ENCODE measurements at places on chromosomes 4 and X.

DNA sequence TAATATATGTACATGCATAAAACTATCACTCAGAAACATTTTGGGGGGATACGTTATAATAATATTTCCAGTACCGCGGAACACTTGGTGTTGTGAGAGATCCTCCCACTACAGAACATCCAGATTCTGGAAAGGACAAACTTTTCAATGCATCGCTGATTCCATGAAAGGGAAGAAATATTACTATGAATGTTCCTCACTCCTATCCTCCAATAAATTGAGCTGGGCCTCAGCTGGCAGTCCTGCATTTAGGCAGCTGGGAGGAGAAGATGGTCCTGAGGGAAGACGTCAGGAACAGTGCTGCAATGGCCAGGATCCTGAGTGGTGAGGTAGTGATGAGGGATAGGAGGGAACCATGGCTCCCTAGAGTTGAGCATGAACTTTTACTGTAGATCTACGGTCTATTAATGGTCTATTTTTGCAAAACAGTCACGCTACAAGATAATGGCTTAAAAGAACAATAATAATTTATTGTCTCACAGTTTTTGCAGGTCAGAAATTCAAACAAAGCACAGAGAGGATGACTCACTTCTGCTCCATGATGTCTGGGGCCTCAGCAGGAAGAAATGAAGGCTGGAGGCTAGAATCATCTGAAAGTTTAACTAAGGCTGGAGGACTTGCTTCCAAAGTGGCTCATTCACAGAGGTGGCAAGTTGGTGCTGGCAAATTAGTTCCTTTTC, 538.1 kb downstream of the STIM2 start:
- no peak for DNase-seq

- DNase-seq: no peak
These were observed 1762.6 kb downstream of the RPA4 start for GRCh38 chrX:98646351-98646750.

GRCh38 chr4:100257567-100257966, 67.3 kb upstream of the DDIT4L start:
- peak; percentile 9 for DNase-seq

GRCh38 chr4:165780735-165781134, 92.3 kb upstream of the TLL1 start:
- DNase-seq: no peak

GRCh38 chr4:145481942-145482208, 222 bp downstream of the SMAD1 start:
- no peak for DNase-seq

DNA sequence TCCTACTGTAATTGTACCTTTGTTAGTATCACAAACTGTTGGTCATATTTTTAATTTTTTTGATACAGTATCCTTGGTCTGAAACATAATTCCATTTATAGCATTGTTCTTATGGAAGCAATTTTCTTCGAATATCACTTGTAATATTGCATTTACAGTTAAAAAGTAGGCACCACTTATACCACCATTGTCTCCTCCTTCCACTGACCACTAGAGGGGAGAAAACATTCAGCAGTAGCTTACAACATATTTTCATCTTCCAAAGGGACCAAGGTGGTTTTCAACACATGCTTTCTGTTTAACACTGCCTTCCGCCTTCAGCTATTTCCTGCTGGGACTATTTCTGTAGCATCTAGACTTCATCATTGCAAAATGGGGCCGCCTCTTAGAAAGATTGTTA, 146.2 kb downstream of the COL4A6 start:
- DNase-seq: no peak

GRCh38 chr4:17583276-17583675, 6.3 kb downstream of the LAP3 start:
- DNase-seq: no peak

DNA sequence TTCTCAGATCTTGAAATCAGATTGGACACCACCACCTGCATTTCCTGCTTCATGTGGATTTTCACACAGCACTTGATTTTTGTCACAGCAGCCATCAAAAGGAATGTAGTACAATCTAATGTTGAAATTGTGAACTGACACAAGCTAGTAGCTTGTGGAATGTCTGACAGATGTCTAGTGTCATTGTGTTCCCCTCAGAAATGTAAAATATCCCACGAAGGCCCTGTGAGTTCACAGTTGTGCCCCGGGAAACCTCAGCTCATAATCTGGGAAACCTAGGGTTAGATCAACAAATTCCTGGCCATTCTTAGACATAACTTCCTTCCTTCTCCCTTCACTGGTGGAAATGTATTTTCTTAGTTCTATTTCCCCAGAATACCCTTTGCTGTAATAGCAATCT, 205.7 kb downstream of the AR start:
- DNase-seq: no peak

DNA sequence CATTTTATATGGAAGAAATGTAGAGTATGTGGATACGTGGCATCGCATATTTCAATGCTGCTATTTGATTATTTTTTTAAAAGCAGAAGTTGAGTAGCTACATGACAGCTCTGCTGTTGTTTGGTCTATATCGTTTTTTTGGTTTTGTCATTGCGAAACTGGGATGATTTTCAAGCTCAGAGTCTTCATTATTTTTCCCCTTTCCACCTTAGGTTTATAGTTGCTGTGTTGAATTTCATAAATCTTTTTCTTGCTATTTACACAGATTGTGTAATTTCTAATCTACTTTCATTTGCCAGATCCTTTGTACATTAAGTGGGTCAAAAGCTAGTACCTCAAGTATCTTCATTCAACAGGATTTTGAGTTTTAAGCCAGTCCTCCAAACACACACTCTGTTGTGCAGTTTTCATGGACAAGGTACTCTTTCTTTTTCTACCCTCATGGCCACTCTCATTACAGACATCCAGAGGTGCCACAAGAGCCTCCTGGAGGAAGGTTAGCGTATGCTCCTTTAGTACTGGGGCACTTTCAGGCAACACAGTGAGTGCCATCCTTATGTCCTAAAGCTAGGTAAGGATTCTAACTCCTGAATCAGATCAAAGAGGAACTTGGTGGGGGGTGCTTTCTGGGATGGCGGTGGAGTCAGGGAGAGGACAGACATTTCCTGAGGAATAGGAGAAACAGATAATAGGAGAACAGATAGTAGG, 123.2 kb downstream of the FHIP1A start:
- DNase-seq: no peak

DNA sequence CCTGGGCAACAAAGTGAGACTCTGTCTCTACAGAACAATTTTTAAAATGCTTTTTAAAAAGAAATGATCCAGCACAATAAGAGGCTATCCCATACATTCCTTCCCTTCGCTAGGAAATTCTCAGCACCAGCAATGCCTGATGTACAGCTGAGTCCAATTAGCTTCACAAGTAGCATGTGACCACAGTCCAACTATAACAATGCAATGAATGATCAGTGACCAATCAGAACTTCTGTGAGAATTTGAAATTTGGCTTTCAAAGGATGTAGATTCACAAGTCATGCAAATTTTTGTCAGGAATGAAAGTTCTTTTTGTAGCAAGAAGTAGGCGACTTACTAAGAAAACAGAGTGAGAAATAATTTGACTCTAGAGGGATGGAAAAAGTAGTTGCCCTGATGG, 278.5 kb upstream of the UGT8 start:
- no peak for DNase-seq

DNA sequence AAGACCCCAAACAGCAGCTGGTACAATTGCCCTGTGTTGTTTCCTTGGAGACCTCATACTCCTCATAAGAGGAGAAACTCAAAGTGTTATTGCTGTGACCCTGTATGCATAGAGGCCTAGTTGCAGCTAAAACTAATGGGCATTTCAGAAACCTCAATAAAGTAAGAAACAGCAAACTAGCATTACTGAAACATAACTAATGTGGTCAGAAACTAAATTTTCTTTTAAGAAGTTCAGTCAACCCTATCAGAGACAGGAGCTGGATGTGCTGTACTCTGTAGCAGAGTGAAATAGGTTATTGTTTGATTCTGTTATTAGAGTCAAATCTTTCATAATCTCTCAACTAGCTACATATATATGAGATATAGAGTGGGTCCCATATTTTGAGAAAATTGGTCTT, 257.5 kb upstream of the IRS4 start:
- no peak for DNase-seq

GRCh38 chrX:115588179-115588578, 27.2 kb downstream of the PLS3 start:
- DNase-seq: no peak

DNA sequence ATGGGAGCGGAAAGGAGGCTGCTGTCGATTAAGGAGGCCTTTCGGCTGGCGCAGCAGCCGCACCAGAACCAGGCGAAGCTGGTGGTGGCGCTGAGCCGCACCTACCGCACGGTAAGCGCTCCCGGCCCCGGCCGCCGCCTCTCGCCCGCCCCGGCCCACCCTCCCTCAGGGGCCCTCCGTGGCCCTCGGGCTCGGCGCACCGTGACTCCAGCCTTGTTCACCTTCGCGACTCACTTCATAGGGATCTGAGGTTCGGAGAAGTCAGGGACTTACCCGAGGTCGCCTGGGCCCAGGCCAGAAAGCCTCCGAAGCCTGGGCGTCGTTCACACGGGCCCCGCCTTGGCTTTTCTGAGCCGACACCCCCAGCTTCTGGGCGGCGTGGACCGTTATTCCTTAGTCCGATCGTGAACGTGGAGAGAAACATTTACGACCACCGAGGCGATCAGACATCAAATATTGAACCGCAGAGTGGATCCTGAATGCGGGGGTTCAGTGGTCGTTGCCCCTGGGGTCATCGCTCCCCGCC, 362 bp downstream of the NCAPG start:
- no peak for DNase-seq

DNA sequence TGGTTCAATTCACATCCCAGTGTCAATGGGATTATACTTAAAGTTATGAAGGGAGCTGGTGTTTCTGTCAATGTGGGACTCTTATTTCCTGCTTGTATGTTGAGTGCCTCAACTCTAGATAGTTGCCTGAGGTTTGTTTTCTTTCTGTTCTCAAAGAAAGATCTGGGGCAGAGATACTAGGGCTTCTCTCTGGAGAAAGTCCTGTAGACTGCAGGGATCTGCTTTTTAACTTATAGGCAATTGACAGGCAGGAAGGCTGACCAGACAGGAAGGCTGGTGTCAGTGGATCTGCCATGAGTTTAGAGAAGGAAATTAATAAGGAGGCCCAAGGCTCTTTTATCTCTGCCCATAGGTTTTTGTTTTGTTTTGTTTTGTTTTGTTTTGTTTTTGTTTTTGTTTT, 64.0 kb upstream of the PRKX start:
- no peak for DNase-seq

DNA sequence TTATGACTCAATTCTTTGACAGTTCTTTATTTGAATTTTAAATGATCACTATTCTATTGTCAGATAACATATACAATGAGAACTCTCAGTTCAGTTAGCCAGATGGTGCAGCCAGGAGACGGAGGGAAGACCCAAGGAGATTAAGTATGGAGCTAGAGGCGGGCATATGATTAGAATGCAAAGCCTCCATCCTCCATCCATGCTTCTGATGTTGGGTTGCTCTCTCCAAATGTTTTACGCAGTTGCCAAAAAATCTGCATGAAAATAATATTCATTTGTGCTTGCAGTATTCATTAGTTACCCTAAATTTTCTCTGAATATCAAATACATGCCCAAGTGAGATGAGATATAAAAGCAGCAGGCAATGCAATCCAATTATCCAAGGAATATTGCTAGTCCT, 874.8 kb downstream of the C4orf33 start:
- no peak for DNase-seq

- DNase-seq: no peak
These were observed 731.1 kb upstream of the DIAPH2 start for GRCh38 chrX:95953564-95953963.

DNA sequence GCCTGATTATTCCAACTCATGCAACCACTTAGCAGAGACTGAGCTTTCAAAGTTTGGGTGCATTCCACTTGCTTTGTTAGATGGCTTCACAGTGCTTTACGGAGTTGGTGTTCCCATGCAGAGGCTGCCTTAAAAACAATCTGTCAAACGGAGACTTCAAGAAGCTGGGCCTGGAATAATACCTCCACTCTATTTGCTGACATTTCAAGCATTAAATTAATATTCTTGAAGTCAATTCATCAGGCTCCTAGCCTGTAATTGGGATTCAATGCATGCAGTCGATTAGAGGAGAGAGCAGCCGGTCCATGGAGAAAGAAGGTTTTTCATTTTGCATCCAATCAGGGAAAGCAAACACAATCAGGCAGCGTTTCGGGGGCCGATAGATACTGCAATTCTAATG, 314.7 kb upstream of the PRKX start:
- DNase-seq: no peak

DNA sequence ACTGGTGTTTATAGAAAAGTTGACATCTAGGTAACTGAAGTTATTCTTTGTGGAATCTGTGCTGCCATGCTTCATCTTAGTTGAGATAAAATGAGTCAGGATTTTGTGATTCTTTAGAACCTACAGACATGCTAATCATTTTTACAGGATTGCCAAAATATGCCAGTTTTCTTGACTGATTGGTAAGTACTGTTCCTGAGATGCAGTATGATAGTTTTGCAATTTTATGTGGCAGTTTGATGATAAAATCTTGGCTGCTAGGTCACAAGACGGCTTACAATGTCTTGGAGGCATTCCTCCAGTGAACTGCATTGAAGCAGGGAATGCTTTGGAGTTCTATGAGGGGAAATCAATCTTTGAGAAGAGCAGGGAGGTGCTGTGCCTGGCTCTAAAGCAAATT, 104.4 kb upstream of the ESX1 start:
- DNase-seq: no peak

GRCh38 chr4:71772592-71772991, 11.3 kb downstream of the GC start:
- DNase-seq: no peak

- DNase-seq: no peak
These were observed 1115.8 kb downstream of the PDHA2 start for GRCh38 chr4:96955691-96956090.

DNA sequence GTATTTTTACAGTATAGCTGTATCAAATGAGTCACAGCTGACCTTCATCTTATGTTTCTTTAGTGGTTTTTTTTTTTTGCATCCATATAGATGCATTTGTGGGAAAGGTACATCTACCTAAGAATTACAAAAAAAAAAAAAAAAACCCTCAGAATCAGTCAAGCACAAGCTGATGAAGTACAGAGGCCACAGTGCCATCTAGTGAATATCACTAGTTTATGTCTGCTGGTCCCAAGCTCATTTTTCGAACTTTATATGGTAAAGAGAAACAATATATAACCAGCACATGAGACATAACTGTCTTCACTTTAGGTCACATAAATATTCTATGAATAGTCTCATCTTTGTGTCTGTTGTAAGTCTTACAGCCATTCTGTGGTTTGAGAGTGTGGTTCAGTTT, 220.1 kb downstream of the DLG3 start:
- peak; percentile 15 for DNase-seq

DNA sequence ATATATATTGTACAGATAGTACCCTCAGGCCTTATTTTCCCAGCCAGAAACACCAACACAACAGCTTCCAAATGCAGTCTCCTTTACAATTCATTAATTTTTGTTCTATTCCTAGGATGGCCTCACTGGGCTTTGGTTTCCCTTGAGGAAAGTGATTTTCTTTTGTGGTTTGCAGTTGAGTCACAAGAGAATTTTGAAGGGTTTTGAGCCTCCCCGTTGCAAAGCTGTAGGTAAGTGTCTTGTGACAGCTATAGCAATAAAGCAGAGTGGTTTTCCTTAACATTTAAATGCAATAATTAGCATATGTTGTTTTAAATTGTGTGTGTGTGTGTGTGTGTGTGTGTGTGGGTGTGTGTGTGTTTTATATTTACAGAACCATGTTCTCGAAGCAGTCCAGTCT, 54.1 kb upstream of the WDR17 start:
- no peak for DNase-seq

- peak; percentile 92 for DNase-seq
These were observed 16.9 kb upstream of the OCIAD1 start for GRCh38 chr4:48813964-48814363.

Measured in NCI-H1694 treated with DMSO at 0.1 percent for 48 hours (cell line).